GM19239 (cell line): ENCODE measurements at places on chromosomes 13 and 19.

DNA sequence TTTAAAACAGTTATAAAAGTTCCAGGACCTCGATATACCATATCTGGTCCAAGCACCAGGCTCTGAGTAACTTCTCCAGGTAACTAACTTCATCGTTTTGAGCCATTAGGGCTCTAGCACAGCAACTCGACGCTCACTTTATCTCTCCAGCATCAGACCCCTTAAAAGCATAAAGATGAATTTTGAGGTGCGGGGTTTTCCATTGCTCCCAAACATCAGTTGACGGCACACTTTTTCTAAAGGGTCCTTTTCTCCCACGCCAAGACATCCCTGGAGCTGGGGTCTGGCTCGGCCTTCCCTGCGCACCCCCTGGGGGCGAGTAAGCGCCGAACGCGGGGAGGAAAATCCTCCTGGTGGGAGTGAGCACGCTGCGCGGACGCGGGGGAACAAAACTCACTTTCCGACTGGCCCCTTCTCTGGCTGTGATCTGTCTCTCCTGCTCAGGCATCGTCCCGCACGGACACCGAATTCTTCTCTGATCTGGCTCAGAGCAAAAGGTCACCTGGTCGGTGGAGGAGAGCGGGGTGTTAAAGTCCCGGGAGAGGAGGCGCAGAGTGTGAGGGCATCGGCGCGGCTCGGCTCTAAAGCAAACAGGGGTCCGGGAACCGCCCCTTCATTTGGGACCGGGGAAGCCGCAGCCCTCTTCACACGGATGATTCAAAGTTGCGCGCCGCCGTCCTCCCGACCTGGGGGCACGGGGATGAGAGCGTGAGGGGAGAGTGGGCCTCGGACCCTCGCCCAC is at the start of gene ATP7B:
Gene ATP7B (minus strand): TSS at position 561 of the 742 bp plus-strand sequence. CDS start 113 bp downstream, at position 448.
- peak; percentile 14 for DNase-seq

DNA sequence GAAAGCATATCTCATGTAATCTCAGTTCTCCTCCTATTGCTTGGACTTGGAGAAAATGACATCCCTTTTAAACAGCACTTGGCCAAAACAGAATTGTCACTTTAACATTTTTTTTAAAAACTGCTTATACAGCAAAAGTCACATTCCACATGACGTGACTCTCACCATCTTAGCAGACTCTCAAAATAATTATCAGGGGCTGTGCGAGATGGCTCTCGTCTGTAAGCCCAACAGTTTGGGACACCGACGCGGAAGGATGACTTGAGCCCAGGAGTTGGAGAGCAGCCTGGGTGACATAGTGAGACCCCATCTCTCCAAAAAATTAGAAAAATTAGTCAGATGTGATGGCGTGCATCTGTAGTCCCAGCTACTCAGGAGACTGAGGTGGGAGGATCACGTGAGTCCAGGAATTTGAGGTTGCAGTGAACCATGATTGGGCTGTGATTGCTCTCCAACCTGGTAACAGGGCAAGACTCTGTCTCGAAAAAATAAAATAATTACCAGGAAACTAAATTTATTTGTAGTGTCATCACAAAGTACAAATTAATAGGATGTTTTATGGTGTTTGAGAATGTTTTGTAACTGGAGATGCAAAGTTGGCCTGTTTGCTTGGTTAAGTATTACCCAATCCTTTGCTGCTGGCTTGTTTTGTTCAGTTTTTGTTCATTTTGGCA is 8.8 kb downstream of the SAFB start:
- DNase-seq, result no peak

DNA sequence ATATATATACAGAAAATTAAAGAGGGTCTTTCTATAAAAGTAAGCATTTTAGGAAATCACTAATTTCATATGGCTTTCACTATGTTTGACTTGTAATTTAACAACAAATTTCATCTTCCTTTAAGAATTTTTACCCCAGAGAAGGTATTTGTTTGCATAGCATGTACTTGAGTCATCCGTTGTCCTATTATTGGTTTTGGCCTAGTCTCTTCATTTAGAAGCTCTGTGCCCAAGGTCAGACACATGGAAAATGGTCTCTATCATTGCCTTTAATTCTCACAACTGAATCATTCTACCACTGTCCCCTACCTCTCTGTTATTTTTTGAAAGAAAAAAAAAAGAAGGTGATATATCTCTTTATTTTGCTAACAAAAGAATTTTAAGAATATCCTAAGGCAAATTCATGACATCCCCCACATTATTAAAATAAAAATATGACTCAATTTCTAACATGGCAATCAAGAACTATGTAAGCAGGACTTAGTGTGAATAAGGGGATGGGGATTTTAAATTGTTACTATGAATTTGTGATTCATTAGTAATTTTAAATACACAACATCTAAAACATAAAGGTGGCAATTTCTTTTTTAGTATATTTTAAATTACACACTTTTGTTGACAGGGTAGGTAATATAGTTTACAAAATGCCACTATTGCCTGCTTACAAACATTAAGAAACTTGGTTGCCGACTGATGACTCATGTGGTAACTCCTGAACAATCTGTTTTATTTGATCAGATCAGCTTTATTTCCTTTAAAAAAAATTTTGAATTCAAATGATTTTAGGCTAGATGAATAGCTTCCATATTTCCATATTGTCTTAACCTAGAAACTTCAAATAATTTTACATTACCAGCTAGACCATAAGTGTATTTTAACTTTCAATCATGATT is 13.9 kb downstream of the SLITRK5 start:
- no peak for DNase-seq

- DNase-seq, result no peak
These were observed 40.4 kb downstream of the MLLT1 start for GRCh38 chr19:6239401-6239844.

DNA sequence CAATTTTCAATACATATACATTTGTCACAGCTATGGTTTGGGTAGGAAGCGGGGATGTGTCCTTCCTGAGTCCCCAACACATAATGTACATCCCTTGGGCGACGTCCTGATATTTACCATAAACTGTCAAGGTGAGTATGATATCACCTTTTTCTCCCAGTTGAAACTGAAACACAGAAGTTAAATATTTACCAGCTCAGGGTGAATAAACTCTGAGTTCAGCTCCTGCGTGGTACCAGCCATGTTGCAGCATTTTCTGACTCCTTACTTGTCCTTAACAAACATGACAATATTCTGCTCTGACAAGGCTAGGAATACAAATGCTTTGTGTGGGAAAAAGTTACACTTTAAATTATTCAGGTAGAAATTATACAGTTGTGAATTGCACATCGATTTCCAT is 294.2 kb downstream of the TEX29 start:
- DNase-seq, result no peak

GRCh38 chr19:15788594-15789270 is 1.3 kb downstream of the OR10H5 start:
- DNase-seq, result no peak

DNA sequence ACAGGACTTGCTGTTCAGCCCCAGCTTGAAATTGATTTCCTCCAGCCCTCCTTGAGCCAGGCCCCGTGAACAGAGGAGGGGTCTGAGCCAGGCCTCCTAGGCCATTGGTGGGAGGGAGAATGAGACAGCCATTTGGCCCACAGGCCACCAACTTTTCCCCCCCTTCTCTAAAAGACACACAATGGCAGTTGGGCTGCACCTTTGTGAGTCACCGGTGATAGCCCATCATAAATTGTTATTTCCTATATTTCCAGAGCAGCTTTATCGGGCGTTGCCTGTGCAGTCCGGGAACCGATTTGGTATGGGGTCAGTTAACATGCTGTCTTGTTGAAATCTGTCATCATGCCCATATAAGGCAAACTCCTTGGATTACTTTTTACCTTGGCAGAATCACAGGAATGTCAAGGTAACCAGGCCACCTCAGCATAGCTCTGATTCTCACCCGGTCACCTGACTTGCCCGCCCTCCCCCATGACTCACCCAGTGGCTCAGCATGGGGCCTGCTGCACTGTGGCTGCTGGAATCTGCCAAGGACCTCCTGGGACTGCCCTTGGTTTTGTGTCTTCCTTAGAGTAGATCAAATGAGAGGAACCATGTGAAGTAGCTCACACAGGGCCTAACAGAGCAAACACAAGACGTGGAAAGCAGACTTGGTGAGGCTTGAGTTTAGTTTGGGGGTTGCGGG is 36.1 kb downstream of the ACTN4 start:
- DNase-seq, result no peak

DNA sequence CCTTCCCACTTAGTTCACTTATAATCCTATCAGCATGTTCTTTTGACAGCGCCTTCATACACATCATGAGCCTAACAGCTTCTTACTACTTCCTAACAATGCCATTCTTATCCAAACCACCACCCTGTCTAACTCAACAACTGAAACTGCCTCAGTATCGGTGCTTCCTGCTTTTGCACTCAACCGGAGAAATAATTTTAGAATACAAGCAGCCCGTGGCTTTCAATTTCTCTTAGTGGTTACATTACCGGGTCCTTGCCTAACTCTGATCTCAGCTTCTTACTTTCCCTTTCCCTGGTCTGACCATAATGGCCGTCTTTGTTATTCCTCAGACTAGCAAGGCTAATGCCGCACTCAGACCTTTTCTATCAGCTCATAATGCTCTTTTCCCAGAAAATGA is 17.0 kb downstream of the ZFP82 start:
- DNase-seq, result no peak

DNA sequence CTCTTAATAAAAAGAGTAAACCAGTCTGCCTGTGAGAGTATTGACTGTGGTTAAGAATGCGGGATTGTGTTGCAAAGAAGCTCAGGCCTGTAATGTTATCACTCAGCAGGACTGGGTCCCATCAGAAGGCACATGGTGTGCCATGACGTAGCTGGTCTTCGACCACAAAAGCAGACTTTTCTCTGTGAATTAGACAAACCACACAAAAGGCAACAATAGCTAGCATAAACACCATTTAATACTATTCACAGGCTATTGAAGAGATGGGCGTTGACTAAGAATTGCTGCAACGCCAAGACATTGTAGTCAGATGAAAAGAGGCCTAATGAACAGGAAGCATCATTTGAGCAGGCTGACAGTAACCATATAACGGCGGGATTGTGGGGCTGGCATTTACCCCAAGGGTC is 235.6 kb upstream of the SOX21 start:
- DNase-seq, result no peak

DNA sequence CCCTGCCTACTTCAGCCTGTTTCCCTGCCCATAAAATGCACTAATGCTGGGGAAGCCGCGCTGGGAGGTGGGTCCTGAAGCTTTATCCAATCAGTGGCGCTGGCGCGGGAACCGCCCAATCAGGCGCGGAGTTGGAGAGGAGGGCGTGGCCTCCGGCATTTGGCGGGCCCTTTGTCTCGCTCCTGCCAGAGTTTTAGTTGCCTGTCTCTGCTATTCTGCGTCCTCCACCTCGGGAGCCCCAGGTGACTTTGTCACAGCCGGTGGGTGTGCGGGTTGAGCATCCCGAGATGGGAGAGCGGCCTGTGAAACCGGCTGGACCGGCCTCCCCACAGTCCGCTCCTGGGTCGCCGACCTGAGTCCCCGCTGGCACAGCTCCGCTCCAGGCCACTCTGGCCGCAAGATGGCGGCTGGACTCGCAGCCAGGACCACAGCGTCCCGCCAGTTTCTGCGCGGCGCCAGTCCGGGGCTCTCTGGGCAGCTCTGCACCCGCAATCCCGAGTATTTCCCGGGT is 30.7 kb upstream of the ZNF429 start:
- DNase-seq, result peak; percentile 14

GRCh38 chr13:71864094-71864985 is 2.7 kb downstream of the DACH1 start:
- no peak for DNase-seq

DNA sequence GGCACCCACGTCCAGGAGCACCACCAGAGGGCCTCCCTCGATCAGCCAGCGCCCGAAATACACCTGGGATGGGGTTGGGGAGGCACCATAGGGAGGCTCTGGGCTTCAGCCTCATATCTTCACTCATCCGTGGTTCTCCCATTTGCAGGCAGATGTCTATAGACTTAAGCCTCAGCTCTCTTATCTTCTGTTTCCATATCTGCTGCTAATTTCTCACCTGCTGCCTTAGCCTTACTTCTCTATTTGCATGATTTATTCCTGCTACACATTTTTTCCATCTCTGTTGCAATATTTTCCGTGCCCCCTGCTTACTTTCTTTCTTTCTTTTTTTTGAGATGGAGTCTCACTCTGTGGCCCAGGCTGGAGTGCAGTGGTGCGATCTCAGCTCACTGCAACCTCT is 5.8 kb downstream of the GYS1 start:
- DNase-seq, result no peak
